Fibroblast of skin of right biceps (primary cell): ENCODE measurements at places on chromosomes 6 and 20.

DNA sequence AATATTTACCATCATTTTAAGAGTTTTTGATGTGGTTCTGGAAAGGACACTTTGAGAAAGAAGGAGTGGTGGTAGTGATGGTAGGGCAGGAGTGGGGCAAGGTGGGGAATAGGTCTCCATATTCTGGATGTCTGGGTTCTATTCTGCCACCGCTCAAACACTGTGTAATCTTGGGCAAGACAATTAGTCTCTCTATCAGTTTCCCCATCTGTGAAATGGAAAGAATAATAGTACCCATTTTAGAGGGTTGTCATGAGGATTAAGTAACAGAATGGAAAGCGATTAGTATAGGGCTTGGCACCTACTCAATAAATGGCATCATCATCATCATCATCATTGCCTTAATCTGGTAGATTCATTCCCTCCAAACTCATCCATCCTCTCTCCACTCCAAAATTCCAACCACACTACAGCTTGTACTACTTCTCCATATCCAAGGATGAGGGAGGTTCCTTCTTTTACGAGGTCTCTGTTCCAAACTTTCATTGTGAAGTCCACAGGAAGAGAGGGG is 982 bp upstream of the GGT7 start:
- no peak for DNase-seq

DNA sequence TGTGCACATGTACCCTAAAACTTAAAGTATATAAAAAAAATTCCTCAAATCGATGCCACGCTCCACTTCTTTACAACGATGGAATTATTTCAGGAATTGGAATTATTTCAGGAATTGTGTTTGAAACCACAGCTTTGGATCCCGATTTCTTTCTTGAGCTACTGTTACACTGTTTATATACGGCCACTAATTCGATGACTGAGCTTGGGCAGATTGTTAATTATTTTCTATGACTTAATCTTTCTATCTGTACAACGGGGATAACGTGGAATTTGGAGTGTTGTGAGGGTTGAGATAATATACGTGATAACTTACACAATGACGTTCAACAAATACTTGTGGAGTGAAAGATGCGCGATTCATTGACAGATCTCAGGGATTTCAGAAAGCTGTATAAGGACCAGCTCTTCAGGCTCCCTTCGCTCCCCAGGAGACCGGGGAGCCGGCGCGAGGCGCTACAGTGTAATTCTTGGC is 171.3 kb downstream of the SLC16A10 start:
- DNase-seq: peak; percentile 67

GRCh38 chr20:44182863-44183262 is 4.1 kb downstream of the JPH2 start:
- DNase-seq: no peak

- no peak for DNase-seq
Measured at GRCh38 chr20:34369265-34369664, 6.2 kb downstream of the ITCH start.

DNA sequence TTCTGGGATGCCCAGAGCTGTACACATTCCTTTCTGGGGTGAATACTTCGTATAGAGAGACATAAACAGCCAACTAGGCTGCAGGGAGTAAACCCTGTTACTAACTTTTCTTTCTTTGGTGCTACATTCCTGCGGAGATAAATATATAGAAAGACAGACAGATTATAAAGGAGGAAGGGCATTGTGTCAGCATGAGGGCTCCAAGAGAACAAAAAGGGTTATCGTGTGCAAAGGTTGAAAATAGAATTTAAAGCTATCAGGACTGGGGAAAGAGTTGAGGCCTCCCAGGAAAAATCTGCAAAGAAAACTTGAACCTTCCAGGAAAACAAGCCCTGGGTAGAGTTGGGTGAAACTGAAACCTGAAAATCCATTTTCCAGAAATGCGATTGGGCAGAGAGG is 68.0 kb downstream of the TMEM170B start:
- no peak for DNase-seq

DNA sequence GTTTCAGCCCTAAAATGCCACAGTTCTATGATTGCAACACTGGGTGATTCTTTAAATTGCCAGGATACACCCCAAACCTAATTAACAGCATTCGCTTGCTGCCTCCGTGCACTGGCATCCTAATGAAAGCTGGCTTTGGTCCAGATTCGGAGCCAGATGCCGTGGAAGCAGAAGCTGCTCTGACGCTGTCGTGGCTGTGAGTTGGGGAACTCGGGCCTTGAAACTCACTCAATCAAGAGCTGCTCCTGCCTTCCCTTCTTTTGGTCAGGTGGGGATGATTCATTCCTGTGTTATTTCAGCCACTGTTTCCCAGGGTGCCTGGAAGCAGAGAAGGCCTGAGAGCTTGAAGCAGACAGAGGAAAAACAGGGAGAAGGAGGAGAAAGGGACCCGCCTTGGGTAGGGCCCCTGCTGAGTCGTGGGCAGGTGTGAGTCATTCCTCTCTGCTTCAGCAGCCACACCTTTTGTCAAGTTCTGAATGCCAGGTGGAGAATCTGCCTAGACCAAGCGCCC is 36.2 kb upstream of the DSP start:
- peak; percentile 85 for DNase-seq

DNA sequence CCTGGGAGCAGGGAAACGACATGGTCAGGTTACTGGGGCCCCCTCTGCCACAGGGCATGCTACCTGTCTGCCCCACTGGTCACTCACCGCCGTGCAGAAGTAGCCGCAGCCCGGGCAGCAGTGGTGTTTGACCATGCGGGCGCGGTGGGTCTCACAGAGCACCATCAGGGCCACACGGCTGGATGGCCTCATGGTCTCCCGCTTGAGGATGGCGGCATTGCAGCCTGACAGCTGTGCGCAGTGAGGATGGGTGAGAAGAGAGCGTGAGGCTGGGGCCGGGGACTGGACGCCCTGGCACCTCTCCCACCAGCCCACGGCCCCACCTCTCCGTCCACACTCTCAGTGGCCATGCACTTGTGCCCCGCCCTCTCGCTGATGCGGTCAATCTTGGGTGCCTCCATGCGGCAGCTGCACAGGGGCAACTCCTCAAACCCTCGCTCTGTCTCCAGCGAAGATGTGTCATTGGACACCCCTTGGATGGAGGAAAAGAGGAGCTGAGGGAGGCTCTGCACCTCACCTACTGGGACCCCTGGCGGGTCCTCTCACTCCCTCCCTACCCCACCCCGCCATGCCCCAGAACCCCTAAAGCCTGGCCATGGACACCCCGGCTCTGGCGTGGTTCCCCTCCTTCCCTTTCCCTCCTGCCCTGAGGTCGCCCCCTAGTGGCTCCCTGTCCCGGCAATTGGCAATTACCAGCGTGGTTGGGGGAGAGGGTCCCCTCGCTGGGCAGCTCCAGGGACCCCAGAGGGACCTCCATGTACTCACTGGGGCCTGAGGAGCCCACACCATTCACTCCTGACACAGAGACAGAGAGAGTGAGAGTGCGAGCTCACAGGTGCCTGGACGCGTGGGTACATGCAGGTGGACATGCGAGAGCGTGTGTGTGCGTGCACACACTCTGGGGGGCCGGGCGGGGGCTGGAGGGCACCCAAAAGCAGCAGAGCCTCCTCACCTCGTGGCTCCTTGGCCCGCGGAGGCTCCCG is 8.9 kb downstream of the EHMT2 start:
- no peak for DNase-seq

GRCh38 chr6:14638906-14639761 is 521.6 kb downstream of the CD83 start:
- DNase-seq: peak; percentile 47

DNA sequence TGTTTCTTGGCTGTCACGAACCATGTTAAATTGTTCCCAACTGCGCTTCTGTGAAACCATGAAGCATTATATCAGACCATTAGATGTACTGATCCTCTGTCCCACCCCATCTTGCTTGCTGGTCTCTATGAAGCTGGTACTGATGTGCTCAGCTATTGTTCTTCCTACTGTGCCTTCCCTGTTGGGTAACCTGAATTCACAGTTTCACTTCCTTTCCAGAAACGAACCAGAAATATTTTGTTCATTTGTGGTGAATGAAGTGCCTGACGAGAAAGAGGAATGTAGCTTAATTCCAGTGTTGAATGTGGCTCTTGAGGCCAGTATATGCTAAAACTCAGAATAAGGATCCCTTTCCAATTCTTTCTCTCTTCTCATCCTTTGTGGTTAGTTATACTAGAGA is 58.1 kb upstream of the SNAP91 start:
- no peak for DNase-seq

GRCh38 chr6:37257320-37257633 is 295 bp upstream of the TBC1D22B start:
- DNase-seq: no peak
